Daoy (cell line): ENCODE measurements at places on chromosomes 6 and 20. TPM values are rescaled to one million over a fixed set of nuclear protein-coding genes. Genes with fewer than 3 reads are reported as not detected.
A peak's percentile ranks its signal among the peaks of the same experiment; 100 is the strongest.

The BPIFB1 gene
- not detected in 2 replicates for total RNA-seq

DNA sequence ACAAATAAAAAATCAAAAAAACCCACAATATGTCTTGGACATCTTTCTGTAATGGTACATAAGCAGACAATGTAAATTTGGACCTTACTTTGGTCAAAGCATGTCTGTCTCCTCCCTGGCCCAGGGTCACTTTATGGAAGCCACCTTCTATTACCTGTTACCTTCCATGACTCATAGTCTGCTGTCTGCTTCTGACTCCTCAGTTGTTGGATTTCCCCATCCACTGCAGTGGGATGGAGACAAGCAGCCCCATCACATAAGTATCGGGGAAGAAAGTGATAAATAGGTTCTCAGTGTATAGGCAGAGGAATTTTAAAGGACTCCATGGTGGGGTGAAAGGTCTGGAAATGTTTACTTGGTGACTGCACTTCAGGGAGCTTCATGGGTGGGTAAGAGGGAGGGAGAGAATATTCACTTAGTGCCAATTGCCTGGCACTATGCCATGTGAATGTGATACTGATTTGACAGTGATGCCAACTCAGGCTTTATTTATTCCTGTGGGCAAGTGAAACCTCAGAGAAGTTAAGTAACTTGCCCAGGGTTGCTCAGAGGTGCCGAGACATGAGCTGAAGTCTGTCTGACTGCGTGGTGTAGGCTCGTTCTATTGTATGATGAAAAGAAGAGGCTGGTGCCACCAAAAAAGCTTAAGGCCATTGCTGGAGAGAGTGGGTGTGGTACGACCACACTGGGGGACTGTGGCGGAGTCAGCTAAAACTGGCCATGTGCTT, 175.6 kb upstream of the RNF24 start:
- DNase-seq = no peak

- no peak for DNase-seq
These were observed 147.4 kb upstream of the LRFN2 start for GRCh38 chr6:40734607-40735006.

DNA sequence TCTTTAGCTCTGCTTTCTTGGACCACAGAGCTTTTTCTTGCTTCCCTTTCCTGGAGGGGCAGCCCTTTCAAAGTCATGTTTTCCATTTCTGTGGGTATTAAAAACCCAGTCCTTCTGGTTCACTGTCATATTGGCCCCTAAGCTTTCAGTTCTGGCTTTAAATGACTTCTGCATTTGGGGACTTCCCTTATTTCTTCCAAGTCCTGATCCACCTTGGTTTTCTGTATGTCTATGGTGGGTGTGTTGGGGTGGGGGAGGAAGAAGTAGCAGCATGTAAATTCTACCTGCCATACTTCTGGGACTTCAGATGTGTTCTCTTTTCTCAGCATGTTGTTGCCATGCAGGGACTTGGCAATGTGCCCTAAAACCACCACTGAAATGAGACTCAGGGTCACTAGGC, 77.1 kb upstream of the EMILIN3 start:
- DNase-seq = no peak

DNA sequence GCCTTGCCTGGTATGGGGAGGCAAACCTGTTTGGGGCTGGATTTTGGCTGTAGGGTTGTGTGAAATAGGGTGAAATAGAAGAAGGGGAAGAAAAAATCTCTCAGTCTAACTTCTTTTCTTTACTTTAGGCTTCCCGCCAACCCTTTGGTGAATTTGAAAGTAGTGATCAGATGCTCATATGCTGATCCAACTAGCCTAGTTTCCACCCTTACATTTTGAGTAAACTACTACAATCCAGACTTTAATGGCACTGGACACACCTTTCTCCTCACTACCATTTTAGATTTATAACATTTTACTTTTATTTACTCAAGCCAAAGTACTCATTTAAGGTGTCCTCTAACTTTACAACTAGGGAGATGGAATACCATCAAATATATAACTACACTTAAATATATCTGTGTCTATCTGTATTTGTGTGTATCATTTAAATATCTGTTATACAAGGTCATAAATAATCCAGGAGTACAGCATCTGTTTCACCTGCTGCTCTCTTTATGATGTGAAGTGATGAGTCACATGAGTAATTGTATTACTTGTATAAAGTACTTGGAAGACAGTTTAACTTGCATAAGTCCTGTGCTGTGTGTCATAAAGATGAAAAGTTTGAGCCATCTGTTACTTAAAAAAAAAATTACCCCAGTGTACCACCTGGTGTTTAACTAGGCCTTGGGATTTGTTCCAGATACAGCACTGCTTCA, 172.1 kb downstream of the CDKAL1 start:
- DNase-seq = no peak

The NMBR gene
- total RNA-seq = not detected in 2 replicates

GRCh38 chr20:24439737-24440387, 29.6 kb upstream of the SYNDIG1 start:
- no peak for DNase-seq

The C20orf202 gene
- total RNA-seq = not detected in 2 replicates

- no peak for DNase-seq
These were observed 200.4 kb upstream of the SSTR4 start for GRCh38 chr20:22834651-22835256.

DNA sequence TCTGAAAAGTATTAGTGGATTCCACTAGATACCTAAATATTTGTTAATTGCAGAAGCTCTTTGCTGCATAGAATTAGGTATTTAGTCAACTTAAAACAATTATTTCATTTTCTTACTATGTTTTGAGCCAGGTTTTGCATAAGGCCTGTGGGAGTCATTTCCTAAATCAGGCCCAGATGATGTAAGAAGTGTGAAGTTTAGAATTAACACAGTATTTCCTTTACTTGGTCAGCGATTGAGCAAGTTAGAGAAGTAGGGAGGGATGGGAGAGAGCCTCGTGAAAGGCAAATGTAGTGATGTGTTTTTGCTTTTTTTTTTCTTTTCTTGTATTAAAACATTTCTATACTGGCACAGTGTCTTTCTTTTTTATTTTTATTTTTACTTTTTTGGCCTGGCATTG, 711.1 kb downstream of the HDGFL1 start:
- no peak for DNase-seq

GRCh38 chr20:45779011-45779915, 12.4 kb downstream of the WFDC3 start:
- peak; percentile 98 for DNase-seq

DNA sequence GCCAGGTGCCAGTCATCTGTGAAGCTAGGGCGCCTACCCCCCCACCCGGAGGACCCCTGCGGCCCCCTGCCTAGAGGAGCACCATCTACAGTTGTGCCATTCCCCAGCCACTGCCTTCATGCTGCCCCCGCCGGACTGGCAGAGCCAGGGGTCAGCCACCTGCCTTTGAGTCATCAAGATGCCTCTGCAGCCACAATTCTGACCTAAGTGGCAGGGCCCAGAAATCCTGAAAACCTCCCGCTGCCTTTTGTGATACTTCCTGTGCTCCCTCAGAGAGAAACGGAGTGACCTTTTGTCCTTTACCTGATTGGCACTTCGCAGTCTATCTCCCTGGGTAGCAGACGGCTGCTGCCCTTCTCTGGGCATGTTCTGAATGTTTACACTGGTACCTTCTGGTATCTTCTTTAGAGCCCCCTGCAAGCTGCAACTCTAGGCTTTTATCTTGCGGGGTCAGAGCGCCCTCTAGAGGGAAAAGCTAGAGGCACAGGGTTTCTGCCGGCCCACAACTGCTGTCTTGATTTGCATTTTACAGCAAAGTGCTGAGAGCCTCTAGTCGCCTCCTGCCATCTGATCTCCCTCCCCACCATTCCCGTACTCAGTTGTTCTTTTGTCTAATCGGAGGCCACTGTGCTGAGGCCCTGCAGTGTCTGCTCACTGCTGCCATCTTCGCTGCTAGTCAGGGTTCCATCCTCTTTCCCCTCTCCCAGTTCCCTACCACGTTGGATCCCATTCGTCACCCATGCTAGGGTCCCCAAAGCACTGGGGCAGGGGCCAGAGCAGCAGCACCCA, 26.9 kb downstream of the SPATA2 start:
- peak; percentile 52 for DNase-seq

The CST4 gene
- not detected in 2 replicates for total RNA-seq

- no peak for DNase-seq
These were observed 512.0 kb downstream of the CDKAL1 start for GRCh38 chr6:21046276-21046675.

The PDYN gene
- total RNA-seq = not detected in 2 replicates

The ASIP gene
- not detected in 2 replicates for total RNA-seq

DNA sequence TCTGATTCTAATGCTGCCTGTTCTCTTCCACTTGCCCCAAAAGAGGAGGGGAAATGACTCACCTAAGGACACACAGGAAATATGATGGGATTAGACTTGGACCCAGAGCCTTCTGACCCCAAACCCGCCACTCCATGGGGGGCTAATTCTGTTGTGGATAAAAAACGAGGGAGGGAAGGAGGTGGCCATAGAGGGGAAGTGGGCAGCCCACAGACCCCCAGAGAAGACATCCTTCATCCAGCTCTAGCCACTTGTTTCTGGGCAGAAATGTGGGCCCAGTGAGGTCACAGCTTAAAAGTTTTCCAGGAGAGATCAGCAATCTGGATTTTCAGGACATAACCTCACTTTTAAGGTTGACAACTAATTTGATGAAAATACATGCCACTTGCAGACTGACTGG, 202.1 kb downstream of the ANKRD60 start:
- DNase-seq = peak; percentile 28

The PSORS1C2 gene
- not detected in 2 replicates for total RNA-seq
